ENCODE measurements at places on chromosomes 12 and 14.

DNA sequence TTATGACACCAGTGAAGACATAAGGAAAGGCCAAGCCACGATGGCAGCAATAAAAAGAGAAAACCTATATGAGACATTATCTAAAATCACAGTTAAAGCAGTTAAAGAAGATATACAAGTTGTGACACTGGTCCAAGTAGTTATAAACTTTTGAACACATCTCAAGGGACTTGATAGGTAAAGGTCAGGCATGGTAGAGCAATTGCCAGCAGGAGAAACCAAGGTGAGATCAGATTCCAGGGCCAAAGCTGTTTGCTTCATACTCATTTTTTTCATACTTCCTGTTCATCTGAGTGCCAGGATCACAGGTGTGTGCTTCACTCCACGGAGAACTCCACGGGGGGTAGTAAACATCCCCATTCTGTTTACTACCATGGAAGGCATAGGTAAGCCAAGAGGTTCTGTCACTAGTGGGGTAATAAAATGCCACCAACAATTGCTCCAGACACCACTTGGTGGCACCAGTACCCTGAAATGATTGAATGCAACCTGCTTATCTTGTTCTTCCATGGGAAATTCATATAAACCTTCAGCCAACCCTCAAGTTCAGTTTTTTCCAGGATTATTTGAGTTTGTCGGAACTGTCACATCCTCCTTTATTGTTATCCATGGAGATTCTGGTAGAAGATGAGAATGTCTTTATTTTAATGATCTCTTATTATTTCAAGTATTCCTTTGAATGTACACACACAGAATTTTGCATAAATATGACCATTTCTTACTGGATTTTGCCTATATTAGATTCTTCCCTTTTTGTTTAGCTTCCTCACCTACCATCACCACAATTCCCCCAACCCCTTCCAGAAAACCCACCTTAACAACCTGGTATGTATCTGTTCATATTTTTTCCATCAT lies 59.2 kb upstream of the TSPAN8 start:
- peak; percentile 49 for DNase-seq

GRCh38 chr14:69803753-69804152 lies 6.7 kb upstream of the SLC10A1 start:
- DNase-seq: no peak

DNA sequence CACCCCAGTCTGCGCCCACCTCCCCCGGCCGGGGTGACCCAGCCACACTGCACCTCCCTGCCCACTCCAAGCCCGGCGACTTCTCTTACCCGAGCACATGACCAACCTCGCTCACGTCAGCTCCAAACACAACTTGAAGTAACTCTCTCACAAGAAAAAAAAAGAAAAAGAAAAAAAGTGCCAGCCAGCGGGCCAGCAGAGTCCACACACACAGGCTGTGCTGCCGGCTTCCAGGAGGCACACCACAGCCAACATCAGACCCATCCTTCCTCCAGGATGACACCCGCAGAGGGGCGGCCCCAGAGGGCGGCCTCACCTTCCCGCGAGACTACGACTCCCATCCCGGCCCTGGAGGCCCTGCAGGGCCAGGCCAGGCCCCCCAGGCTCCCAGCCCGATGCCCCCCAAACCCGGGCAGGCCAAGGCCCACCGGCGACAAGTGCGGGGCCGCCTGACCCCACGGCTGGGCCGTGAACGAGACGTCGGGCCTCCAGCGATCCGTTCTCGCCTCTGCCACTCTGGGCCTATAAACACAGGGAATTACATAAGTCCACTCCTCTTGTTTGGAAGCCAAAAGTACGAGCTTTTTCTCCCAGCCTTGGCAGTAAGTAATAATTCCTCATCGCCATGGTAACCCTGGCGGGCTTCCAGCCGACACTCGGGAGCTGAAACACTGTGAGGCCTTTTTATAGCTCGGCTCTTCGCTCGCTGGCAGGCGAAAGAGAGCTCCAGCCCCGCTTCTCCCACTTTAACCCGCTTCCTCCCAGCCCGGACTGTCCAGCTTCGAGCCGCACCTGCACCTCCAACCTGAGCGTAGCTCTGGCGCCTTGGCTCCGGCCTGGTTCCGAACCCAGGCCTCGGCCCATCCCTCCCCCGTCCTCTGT lies 49.1 kb downstream of the NCOR2 start:
- peak; percentile 97 for DNase-seq

DNA sequence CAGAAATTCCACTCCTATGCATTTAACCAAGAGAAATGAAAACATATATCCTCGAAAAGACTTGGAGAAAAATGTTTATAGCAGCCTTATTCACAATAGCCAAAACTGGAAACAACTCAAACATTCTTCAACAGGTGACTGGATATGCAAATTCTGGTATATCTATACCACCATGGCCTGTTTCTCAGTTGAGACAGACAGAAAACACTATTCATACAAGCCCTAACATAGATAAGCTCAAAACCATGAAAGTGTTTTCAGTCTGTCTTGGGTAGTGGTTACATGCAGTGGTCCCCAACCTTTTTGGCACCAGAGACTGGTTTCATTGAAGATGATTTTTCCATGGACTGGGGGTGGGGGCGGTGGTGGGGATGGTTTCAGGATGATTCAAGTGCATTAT lies 83.8 kb downstream of the SRGAP1 start:
- DNase-seq: no peak

- no peak for DNase-seq
Measured at GRCh38 chr14:88553886-88554456, 836 bp downstream of the PTPN21 start.

DNA sequence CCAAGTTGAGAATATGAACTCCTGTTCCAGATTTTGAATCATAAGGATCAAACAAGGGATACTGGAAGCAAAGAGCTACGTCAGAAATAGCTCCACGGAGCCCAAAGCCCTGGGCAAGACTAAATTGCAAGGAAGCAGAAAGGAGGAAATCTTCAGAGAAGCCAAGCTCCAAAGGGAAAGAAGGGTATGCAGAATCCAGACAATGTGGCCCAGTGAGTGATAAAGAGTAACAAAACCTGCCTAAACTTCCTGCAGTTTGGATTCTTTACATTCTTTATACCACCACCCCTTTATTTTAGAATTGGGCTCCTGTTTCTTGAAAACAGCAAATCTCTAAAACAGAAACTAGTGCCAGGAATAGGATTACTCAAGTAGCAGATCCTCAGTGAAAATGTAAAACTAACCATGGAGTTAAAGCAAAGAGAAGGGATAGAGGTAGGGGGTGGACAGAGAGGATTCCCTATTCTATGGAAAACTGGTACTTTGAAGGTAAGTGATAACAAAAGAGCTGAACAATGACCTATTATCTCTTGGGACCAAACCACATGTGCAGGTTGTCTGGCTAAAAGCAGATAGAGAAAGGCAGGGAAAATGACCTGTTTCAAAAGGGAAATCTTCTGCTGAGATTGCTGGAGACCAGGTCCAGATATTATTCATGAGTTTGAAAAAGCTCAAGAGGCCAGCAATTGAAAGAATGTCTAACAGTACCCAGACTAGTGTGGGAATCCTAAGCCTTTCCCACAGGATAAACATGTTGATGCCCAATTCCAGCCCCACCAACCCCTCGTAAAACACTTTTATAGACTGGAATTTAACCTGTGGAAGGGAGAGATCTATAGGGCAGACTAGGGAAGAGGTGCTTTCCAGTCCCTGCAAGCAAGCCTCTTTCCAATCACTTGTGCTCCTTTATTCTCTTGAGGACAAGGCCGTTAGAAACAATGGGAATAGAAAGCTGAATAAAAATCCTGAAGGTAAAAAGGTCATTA lies 24.5 kb downstream of the MBIP start:
- DNase-seq: no peak

- no peak for DNase-seq
Measured at GRCh38 chr12:106480251-106480650, 102.6 kb upstream of the RFX4 start.

DNA sequence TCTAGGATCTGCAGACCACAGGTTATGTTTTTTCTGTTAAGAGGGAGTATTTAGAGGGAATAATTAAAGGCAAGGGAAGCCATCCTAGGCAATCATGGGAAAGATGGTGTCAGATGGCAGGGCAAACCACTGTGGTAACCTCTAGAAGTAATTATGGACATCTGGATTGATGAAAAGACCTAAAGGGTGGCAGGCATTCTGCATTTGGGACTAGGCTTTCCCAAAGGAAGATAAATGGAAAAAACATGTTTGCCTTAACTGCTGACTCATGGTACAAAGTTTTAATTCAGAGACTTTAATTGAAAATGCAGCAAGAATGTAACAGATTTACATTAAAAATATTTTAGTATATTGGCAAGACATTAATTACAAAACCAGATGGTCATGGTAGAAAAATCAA lies 88.1 kb downstream of the TMEM30B start:
- DNase-seq: no peak

DNA sequence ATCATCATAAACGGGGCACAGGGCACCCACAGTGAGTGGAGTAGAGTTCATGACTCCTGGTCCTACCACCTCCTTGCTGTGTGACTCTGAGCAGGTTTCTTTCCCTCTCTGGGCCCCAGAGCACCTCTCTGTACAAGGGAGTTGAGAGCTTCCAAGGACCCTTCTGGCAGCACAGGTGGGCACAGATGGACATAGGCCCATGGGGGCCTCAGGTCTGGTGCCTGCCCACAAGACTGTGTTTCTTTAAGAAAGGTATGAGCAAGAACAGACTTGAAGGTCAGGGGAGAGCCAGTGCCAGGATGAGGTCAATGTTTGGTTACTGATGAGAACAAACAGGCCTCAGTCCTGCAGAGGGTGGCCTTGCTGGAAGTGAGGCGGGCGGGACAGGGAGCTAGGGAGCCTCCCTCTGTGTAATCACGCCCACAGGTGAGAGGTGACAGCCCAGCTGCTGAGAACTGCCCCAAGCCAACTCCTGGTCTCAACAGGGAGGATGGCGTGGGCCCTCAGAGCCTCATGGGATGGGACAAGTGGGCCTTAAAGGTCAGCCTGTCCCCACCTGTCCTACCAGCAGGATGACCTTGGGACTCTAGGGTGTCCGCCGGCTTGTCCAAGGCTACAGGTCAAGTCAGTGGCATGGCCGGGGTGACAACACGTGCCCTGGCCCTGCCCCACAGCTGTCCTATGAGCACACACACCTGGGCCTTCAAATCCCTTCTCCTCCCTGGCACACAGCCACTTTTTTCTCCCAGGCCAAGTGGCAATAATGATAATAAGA lies 49.1 kb downstream of the CCDC85C start:
- no peak for DNase-seq

DNA sequence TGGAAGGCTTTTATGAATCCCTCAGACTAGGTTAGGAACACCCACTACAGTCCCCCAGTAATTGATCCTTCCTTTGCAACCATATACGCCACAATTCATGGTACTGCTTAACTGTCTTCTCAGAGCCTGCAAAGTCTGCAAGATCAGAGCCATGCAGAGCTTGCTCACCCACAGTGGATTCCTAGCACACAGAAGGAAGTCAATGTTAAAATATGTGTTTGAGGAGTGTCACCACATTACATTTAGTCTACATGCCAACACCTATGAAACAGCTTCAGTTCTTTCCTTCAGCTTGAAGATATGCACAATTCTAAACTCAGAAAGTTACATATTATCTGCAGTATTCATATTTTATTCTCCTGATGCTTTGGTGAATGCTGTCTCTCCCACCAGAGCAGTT lies 138.5 kb downstream of the NDUFA12 start:
- no peak for DNase-seq

- DNase-seq: no peak
Measured at GRCh38 chr12:109089683-109090082, 3.6 kb downstream of the ALKBH2 start.

Data from NCI-H1105 (cell line).